ENCODE measurements at places on chromosomes 16 and 17.
A peak's percentile ranks its signal among the peaks of the same experiment; 100 is the strongest.

DNA sequence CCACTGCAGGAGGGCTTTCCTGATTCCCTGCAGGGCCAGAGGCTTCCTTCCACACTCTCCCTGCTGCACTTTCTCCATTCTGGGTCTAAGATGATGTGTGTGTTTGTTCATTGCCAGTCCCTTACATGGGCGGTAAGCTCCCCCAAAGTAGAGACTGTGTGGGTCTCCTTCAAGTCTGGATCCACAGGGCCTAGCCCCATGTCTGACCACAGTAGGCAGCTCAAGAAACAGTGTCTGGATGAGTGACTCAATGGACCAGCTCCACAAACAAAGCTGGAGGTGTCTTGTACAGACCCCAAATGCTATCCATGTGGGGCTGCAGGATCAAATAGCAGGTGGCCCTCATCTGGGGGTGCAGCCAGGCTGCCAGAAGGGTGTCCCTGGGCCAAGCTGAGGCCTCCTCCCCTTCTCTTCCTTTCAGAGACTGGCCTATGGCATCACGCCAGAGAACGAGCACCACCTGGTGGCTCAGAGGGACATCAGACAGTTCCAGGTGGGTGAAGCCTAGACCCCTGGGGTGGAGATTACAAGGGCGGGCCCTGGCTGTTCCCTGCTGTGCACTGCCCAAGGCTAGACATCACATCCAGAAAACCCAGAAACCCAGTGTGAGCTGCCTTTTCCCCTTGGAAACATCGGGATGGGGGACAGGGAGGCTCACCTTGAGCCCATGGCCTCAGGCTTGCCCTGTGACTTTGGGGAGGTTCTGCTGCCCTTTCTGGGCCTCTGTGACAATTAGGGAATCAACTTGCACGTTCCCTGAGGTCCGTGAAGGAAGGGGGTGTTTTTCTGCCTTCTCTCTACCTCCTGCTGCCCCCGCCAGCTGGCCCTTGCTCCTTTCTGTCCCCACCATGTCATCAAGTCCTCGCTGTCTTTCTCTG lies 45.9 kb downstream of the SLC6A2 start:
- DNase-seq, result peak; percentile 85

DNA sequence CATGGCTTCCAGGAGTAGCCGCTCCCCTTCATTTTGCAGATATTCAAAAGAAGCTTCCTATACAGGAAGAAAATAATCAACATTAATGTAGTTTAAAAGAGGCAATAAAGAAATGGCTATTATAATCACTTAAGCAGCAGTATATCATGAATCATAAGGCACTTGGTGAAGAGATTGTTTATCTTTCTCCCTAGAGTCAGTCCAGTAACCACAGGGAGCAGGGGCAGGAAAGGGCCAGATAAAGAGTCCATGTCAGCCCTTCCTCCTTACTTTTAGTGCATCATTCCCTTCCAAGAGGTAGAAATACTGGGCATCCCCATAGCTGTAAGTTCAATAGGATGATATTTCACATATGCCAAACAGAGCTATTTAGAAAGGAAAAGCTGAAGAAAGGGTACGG lies 184.6 kb upstream of the C17orf78 start:
- DNase-seq, result no peak

DNA sequence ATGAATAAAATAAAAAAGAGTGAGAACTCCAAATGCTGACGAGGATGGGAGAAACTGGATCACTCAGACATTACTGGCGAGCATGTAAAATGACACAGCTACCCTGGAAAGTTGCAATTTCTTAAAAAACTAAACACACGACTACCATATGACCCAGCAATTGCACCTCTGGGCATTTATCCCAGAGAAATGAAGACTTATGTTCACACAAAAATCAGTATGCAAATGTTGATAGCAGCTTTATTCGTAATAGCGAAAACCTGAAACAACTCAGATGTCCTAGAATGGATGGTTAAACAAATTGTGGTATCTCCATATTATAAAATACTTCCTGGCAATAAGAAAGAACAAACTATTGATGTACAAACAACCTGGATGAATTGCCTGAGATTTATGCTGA lies 357.2 kb upstream of the ASIC2 start:
- DNase-seq, result no peak

- DNase-seq, result no peak
These were observed 8.6 kb downstream of the HIC1 start for GRCh38 chr17:2063261-2064146.

- no peak for DNase-seq
These were observed 35.6 kb upstream of the GAS7 start for GRCh38 chr17:10234033-10234432.

DNA sequence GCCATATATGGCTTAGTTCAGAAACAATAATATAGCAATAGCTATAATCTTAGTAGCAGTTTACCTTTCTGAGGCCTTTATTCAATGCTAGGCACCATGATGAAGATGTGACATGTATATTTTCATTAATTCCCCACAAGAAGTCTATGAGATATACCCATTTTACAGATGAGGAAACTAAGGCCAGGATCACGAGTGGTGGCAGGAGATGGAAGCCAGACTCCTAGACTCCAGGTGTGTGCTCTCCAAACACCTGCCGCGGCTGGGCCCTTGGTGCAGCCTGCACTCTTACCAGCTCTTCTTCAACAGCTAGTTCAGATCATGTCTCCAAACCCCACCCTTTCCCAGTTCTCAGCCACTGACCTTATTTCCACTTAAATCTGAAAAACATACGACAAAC lies 15.2 kb downstream of the NXPH3 start:
- DNase-seq, result no peak

- no peak for DNase-seq
These were observed 10.2 kb downstream of the CDH5 start for GRCh38 chr16:66376577-66377305.

Data from posterior vena cava (tissue), 2 donors.